Epithelial cell of esophagus (primary cell): ENCODE measurements at places on chromosomes 13 and 19.

DNA sequence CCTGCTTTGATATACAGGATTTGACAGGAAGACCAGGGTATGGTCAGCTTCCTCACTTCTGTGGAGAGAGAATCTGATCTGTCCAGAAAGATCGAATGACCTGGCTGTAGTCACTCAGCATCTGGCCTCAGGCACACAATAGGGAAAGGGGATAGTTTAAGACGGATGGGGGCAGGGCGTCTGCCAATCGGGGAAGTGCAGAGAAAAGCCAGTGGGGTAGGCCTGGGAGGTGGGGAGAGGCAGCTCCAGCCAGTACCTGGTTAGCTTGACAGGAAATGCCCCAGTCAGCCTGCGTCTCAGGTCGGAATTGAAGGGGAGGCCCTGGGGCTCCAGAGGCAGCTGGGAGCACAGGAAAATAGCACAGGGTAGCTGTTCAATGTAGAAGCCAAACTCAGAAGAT lies 12.4 kb downstream of the ZNF444 start:
- DNase-seq = no peak

DNA sequence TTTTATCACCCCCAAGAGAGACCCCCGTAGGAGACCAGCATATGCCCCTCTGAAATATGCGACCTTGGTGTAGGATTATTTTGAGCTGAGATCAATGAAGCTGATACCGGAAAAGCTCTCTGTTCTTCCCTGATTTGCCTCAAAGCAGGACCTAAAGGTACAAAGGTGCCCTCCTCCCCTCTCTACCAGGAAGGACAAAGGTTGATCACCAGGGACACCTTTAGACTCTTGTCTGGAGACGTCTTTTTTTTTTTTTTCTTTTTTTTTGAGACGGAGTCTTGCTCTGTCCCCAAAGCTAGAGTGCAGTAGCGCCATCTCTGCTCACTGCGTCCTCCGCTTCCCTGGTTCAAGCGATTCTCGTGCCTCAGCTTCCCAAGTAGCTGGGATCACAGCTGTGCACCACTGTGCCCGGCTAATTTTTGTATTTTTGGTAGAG lies 792 bp upstream of the PEX11G start:
- no peak for DNase-seq

GRCh38 chr13:52428295-52428694 lies 22.1 kb downstream of the VPS36 start:
- DNase-seq = peak; percentile 73

GRCh38 chr19:1942078-1942933 lies 1.3 kb downstream of the CSNK1G2 start:
- peak; percentile 74 for DNase-seq

DNA sequence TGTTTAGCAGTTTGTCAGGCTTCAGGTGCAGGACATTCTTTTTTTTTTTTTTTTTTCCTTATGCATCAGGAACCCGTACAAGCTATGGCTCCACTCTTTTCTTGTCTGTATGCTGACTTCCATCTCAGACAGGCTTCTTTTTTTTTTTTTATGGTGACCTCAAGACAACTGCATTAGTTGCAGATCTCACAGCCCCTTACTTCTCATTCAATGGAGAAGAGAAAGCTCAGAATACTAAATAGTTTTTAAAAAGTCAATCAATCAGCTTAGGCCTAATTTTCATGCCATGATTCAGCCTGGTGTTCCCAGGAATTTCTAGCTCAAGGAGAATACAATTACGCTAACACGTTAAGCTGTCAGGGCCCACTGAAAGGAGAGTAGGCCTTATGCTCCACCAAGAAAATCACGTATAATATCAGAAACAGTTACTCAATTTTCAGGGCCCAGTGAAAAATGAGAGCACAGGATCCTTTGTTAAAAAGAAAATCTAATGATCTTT lies 1596.0 kb upstream of the MIR17HG start:
- no peak for DNase-seq
